Brain pericyte (primary cell): ENCODE measurements at places on chromosomes 3 and 15.

- DNase-seq = no peak
Measured at GRCh38 chr3:122272879-122273278, 52.2 kb upstream of the CSTA start.

- no peak for DNase-seq
Measured at GRCh38 chr15:51403072-51403878, 61.8 kb downstream of the GLDN start.

GRCh38 chr15:71248386-71248785 is 133.1 kb downstream of the THSD4 start:
- no peak for DNase-seq

DNA sequence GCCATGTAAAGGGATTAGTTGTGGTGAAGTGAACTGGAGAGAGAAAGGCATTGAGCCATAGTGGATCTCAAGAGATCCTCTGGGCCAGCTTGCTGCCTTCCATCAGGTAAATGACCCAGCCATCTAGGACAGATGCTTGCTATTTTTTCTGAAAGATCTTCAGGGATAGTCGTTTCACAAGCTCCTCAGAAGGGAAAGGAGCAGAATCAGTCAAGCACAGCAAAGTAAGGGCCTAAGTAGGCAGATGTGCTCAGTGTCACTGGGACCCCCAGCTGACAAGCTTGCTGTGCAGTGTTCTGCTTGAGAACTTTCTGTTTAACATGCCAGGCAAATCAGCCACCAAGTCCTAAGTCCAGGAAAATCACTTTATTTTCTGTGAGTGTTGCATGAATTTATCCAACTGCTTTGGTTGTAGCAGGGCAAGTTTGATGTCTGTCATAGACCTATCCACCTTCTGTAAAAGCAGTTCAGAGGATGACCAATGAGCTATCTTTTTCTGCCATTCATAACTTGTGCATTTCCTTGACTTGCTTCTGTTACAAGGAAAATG is 319.8 kb downstream of the IL5RA start:
- DNase-seq = no peak

- DNase-seq = no peak
Measured at GRCh38 chr15:68042156-68042854, 11.8 kb upstream of the PIAS1 start.

GRCh38 chr15:79025201-79025600 is 65.4 kb downstream of the RASGRF1 start:
- no peak for DNase-seq

- DNase-seq = no peak
Measured at GRCh38 chr3:152357587-152357986, 88.9 kb downstream of the MBNL1 start.

GRCh38 chr15:57534281-57534680 is 57.4 kb upstream of the MYZAP start:
- no peak for DNase-seq

- no peak for DNase-seq
Measured at GRCh38 chr15:76197703-76198455, 113.4 kb downstream of the ETFA start.

GRCh38 chr3:66552846-66553245 is 52.0 kb upstream of the LRIG1 start:
- no peak for DNase-seq

- DNase-seq = no peak
Measured at GRCh38 chr15:90259524-90259923, 5.9 kb upstream of the NGRN start.

DNA sequence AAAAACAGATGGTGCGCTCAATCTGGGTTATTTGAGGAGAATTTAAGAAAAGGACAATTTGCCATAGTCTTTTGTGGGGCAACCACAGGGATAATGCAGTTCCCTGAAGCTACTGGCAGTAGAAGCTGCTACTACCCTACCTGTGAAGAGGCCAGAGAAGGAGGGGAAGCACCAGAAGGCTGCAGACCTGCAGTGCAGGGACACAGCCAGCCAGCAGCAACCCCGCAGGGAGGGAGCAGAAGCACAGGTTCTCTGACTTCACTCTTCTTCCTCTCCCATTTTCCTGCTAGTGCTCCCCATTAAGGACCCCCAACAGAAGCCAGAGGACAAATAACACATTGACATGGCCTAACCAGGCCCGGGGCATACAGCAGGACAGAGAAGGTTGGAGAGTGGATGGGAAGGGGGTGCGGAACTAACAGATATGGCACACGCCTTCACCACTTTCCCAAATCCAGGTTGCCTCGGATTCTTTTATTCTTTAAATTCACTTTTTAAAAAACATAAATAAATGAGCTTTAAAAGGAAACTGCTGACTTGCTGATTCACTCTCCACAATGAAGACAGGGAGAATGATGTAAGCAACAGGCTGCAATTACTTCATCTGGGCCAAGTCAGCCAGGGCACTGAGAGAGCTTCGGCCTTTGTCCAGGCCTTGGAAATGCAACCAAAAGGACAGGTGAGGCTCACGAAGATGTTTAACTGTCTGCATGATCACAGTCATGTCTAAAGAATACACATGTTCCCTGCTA is 30.1 kb downstream of the POPDC2 start:
- DNase-seq = no peak

DNA sequence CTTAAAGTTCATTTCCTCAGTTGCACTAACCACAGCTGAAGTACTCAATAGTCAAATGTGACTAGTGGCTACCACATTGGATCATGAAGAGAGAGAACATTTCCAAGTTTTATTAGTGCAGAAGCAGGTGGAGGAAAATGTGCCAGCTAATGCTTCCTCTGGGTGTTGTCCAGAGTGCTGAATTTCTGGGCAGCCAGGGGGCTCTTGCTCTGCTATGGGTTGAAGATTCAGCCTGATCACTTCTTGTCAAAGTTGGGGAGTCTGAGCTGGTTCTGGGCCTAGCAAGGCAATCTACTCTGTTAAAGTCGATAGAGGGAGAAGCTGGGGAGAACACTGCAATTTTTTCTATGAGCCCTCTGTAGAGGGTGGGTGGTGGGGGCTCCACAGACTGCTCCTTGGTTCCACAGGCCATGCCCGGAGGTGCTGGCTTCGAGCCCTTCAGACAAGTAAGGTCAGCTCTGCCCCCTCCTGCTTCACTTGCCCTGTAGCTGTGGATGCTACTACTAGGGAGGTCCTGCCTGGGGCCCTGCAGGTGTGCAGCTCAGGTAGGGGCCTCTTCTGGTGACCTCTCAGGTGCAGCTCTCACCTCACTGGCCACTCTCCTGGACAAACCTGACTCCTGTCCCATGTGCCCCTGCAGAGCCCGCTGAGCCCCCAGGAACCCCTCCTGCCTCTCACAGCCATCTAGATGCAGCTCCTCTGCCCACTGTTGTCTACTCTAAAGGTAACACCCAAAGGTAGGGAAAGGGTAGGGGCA is 8.2 kb downstream of the ALG3 start:
- no peak for DNase-seq

- DNase-seq = no peak
Measured at GRCh38 chr3:15273227-15273626, 59.2 kb downstream of the SH3BP5 start.

GRCh38 chr15:25787381-25787780 is 75.7 kb downstream of the ATP10A start:
- no peak for DNase-seq

DNA sequence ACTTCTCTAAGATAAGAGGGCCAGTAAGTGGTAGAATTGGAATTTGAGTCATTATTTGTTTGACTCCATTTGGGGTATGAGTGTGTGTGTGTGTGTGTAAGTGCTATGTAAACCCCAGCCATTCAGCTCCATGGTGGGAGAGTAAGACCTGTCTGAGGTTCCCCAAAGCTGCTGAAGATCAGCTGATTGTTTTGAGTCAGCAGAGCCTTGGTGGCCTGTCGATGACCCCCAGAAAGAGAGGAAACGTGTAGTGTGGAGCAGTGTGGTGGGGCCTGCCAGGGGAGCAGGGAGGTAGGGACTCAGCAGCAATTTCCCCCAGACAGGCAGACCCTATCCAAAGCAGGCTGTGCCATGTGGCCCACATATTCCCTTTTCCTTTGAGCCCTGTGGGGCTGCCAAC is 5.3 kb downstream of the DVL3 start:
- no peak for DNase-seq
